Activated CD4-positive, alpha-beta T cell treated with anti-CD3 and anti-CD28 coated beads, Interleukin-2, amount 50 U/mL, for 1 hour (primary cell): ENCODE measurements at places on chromosomes 3 and 15.

- no peak for DNase-seq
These were observed 228.8 kb upstream of the LYSMD4 start for GRCh38 chr15:99962006-99962561.

DNA sequence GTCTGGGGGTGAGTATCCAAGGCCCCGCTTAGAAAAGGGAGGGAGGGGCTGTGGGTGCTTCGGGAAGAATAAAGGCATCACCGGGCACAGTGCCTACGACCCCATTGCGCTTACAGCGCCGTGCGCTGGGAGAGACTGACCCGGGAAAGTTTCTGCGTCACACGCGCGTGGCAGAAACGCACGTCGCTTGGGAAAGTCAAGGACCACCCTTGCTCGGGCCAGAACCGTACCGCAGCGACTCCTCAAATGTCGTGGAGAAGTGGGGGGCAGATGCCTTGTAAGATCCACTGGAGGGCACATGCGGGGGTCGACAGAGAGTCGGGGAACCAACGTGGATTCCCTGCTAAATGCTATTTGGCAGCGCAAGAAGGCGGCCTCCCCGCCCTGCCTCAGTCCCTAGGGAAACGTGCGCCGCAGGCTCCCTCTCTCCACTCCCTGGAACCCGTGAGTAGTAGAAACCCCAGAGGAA lies 2.4 kb downstream of the ADAMTS9 start:
- DNase-seq = no peak

DNA sequence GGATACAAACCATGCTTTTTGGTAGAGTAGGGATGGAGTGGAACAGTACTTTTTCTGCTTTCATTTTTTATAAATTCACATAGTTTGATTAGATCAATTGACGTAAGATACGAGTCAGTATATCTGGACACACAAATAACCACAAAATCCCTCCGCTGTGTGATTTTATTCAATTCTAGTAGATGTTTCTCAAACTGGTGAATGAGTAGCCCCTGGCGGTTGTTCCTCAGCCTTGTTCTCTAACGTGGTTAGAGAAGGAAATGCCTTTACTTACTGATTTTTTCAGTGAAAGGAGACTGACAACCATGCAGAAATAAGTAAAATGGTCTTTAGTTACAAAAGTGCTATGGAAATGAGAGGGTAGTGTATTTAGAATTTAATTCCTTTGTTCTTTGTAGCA lies 161.0 kb downstream of the TCF12 start:
- no peak for DNase-seq

DNA sequence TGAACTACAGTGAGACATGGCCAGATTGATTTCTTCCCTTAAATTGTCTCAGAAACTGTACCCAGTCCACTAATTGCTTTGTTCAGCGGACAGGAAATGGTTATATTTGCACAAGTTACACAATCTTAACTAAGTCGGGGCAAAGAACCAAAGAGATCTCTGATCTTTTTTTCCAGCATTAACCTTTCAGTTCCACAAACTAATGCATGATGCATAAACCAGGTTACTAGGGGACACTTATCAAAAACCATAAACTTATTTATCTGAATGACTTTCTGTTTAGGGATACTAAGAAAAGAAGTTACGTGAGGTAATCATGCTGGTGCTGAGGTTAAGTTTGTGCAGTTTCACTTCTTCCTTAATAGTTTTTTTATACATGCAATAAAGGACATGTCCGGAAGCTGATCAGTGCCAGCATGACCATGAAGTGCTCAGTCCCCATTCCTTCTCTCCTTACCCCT lies 22.4 kb downstream of the FNDC3B start:
- DNase-seq = no peak

DNA sequence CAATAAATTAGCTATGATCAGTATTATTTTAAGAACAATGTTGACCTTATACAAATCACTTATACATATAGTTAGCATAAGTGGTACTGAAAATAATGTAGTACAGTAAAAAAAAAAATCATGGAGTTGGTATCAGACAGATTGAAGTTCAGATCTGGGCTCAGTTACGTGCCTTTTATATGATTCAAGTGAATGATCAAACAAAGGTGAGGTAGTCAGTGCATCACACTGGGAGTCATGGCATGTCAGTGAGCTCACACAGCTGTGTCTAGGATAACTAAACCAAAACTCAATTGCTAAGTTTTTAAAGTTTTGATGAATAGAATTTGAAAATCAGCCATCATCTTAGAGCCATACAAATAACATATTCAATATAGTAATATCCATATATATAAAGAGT lies 11.2 kb upstream of the CCR8 start:
- no peak for DNase-seq

- DNase-seq = no peak
These were observed 428.8 kb downstream of the PYDC2 start for GRCh38 chr3:191889756-191890155.

- DNase-seq = no peak
These were observed 85.3 kb downstream of the HCN4 start for GRCh38 chr15:73283366-73283962.
